ENCODE measurements at places on chromosomes 7 and 10.

GRCh38 chr10:121774404-121774803 is 153.4 kb downstream of the ATE1 start:
- DNase-seq = no peak

DNA sequence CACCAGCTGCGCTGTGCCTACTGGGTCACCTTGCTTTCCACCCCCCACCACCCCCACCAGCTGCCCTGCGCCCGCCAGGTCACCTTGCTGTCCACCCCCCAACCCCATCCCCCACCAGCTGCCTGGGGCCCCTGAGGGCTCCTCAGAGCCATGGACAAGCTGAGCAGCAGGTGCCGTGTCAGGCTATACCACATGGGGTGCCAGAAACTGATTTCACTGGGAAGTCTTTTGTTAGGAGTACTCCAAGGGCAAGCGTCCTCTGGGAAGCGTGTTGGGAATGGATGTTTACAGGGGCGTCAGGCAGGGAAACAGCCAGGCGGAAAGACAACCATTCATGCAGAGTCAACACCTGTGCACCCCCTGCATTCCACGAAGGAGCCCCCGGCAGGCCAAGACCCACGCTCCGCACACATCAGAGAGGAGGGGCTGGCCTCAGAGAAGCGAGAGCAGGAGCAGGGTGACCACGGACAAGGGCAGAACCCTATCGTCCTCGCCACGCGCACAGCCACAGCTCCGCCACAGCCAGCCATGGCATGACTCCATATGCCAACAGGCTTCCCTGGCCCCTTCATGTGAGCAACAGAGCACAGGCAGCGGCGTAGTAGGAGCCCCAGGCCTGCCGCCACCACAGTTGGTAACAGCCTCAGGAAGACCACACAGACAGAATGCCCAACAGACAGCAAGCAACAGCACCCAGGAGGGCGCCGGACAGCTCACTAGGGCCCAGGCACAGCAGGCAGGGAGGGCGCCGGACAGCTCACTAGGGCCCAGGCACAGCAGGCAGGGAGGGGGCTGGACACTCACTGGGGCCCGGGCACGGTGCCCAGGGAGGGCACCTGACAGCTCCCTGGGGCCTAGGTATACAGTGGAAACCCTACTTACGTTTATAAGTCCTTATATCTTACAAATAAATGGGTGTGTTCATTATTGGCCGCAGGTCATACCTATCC is 180.8 kb downstream of the MAD1L1 start:
- no peak for DNase-seq

DNA sequence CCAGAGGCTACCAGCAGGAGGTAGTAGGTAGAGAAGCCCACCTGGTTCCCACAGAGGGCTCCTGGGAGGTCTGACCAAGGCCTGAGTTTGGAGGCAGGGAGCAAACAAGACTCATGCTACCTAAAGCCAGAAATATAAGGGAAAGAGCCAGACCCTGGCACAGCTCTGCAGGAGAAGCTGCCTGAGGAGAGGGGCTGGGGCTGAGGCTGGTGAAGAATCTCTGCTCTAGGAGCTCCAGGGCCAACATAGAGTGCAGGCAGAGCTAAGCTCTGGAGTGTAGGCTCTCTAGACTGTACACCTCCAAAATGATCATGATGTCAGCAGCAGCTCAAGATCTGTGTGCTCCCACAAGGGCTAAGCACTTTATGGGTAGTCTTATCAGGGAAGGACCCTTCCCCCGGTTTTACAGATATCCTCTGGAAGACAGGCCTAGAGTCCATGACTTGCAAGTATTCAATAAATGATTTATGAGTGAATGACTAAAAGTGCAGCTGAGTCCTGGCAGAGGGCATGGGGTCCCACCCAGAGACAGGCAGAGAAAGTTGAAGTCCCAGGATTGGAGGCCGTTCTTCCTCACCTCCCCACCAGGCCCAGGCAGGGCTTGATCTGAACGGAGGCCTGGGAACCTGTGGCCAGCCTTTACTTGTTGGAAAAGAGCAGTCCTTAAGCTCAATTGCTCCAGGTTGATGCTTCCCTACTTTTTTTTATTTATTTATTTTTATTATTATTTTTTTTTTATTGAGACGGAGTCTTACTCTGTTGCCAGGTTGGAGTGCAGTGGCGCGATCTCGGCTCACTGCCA is 71.5 kb upstream of the LRRC4 start:
- DNase-seq = no peak

- DNase-seq = no peak
Measured at GRCh38 chr7:134804351-134804750, 24.9 kb downstream of the CALD1 start.

DNA sequence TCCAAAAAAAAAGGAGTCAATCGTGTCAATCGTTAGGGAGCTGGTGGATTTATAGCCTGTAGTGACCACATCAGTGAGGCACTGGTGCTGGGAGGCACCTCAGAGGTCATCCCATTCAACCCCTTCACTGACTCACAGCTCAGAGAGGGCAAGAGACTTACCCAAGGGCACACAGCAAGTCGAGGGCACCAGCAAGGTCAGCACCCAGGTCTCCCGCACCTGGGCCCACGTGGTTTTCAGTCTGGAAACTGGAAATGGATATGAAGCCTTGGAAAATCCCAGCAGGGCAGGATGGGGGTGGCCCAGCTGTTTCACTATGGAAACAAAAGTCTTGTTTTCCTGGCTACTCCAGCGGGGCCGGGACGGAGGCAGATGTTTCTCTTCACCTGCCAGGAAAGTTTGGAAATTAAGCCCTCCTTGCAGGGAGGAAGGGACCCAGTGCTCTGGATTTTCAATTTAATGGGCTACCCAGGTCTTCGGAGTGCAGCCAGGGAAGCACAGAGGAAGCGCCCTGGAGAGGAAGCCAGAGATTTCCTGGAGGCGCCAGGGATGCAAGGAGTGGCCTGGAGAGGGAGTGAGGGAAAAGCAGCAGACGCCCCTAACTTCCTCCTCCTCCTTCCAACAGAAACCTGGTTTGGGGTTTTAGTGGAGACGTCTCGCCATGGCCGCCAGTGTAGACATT is 157.2 kb upstream of the TNRC18 start:
- no peak for DNase-seq

- DNase-seq = no peak
Measured at GRCh38 chr10:91551856-91552255, 81.0 kb downstream of the PPP1R3C start.

GRCh38 chr10:59222788-59223187 is 46.3 kb downstream of the PHYHIPL start:
- DNase-seq = no peak

DNA sequence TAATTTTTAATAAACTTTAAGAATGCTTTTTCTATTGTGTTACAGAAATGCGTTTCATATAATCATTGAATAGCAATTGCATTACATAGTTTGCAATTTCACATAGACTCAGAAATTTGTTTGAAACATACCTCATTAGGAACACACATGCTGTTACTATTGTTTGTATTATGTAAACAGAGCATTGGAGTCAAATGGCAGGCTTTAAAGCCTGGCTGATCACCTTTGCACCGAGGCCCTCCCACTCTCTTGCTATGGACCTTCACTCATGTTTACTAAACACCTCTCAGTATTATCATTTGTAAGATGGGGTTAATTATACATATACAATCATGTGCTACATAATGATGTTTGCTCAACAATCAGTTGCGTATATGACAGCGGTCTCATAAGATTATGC is 203.6 kb upstream of the NPSR1 start:
- DNase-seq = no peak

DNA sequence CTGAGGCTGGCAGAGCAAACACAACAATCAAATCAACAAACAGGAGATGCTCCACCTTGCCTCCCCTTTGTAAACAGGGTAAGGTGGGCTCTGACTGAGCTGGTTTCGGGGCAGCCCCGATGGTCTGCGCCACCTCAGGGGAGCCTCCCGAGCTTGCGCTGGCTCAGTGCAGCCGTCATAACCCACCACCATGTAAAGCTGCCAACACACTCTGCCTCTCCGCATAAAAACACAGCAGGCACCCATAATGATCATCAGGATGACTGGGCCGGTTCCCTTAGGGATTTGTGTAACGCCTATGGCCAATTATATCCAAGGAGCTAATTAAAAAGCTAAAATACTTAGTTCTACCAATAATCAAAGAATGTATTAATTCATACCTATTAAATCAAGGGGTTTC is 124.5 kb downstream of the PRPF18 start:
- DNase-seq = no peak

DNA sequence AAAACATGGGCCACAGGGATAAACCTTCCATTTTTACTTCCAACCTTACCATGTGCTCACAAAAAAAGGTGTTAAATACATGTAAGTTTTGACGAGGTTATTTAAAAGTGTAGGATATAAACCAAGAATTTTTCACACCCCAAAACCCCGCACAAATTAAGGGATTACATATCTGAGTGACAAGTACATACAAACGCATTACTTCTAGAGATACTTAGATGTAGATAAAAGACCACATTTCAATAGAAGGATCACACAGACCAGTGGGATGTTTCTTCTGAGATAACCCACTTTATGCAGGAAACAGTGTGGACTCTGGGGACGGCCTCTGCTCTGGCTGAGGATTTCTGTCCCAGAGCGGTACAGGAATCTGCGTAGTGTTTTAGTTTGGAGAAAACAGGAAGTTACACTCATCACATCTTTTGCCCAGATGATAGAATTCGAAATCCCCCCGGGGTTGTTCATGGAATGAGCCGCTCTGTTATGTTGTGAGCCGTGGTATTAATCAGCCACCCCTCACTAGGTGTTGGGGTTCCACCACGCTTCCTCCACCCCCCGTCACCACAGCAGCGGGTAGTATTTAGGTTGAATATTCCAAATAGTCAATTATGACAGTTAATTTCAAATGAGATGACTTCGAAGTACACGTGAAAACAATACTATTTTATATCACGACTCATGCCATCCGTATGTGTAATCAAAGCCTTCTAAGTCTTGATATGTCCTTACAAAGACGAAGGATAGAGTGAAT is 1.3 kb upstream of the CUL1 start:
- DNase-seq = no peak

DNA sequence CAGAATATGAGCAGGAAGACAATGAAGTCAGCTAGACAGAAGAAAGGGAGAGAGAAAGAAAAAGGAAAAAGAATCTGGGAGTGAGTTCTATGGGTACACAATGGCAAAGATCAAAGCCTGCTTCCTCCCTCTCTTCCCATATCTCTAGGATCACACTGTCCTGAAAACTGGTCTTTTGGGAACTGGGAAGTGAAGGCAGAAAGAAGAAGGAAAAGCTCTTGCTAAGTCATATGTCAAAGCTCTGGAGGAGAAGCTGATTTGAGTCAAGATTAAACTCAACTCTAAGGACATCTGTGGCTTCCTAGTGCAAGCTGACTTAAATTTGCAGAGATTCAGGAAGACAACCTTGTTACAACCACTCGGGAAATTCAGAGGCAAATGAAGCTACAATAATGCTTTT is 147.5 kb downstream of the DOCK4 start:
- no peak for DNase-seq

DNA sequence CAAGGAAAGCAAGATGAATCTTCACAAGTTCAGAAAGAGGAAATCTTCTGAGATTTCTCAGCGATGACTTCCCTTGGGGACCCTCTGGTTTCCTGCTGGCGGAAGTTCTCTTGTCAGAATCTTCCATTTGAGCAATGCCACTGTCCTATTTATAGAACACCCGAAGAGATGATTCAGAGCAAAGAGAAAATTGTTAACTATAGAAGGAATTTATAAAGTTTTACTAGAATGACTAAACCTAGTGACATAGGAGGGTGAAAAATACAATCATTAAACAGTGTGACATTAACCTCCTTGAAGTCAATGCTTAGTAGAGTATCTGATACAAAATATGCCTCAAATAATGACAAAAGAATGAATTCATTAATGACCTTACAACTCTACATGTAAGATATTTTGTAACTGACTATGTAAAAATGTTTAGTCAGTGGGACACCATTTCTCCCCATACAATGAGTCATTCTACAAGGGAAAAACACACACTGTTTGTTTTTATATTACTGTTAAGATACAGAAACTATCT is 206.5 kb upstream of the CNTNAP2 start:
- DNase-seq = no peak

DNA sequence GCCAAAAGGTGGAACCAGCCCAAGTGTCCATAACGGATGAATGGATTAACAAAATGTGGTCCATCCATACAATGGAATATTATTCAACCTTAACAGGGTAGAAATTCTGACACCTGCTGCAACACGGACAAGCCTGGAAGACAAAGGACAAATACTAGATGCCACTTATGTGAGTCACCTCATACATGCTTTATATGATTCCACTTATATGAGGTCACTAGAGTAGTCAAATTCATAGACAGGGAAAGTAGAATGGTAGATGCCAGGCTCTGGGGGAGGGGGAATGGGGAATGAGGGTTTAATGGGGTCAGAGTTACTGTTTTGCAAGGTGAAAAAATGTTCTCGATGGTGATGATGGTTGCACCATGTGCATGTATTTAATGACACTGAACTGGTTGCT is 34.0 kb upstream of the CYTH3 start:
- DNase-seq = no peak

DNA sequence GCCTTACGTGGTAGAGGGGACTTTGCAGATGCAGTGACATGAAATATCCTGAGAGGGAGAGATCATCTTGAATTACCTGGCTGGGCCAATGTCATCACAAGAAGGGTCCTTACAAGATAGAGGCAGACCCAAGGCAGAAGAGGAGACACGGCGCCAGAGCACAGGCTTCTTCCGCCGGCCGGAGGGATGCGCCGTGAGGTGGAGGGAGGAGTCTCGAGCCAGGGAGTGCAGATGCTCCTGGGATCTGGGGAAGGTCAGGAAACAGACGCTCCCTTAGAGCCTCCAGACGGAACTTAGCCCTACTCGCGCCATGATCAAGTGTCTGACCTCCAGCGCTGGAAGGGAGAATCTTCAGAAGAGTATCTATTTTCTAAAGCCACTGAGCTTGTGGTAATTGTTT is 304.8 kb downstream of the GLRX3 start:
- no peak for DNase-seq

DNA sequence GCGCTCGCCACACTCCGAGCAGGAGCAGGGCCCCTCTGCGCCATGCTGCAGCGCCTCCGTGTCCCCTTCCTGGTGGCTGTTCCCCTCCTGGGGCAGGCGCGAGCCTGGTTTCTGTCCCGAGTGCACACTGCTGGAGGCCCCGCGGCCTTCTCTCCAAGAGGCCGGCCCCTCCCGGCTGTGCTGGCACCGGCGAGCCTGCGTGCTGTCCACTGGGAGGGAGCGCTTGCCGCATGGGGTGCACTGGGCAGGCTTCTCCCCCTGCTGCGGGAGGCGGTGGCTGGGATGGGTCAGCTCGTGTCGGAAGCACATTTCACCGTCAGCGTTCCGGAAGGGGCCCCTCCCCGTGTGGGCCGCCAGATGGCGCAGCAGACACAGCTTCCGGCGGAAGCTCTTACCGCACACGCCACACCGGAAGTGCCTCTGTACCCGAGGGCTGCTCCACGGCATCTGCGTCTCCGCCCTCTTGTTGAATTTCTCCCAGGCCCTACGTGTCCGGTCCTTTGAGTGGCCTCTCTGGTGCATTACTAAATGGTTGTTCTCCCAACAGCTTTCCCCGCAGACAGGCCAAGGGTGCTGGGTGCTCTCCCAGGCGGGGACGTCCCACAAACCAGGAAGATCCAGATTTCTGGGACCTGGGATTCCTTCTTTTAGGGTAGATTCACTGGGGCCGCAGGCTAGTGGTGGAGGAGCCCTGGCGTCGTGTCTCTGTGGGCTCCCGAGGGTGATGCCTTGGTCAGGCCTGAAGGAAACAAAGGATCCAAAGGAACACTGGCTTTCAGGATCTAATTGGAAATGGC is 18.7 kb downstream of the ZNF786 start:
- DNase-seq = no peak

- no peak for DNase-seq
Measured at GRCh38 chr10:51892965-51893658, 193.7 kb upstream of the CSTF2T start.
